ENCODE measurements at places on chromosomes 11 and 22. TPM values are rescaled to one million over a fixed set of nuclear protein-coding genes. Genes with fewer than 3 reads are reported as not detected.

The ANGPTL5 gene
- not detected for polyA plus RNA-seq

GRCh38 chr11:34907934-34908593, 8.1 kb downstream of the APIP start:
- peaks cover 4% of the 10 kb centered on the region for H3K4me1 ChIP-seq
- DNase-seq: no peak
- H3K36me3 ChIP-seq: no peaks in the 10 kb centered on the region
- H3K4me3 ChIP-seq: no peak overlapping the region
- no peak overlapping the region for H3K27ac ChIP-seq

- H3K27ac ChIP-seq: no peak overlapping the region
- no peaks in the 10 kb centered on the region for H3K4me1 ChIP-seq
- H3K27me3 ChIP-seq: no peaks in the 10 kb centered on the region
- no peak overlapping the region for H3K4me3 ChIP-seq
Measured at GRCh38 chr22:38135133-38135706, 24.7 kb upstream of the BAIAP2L2 start.

DNA sequence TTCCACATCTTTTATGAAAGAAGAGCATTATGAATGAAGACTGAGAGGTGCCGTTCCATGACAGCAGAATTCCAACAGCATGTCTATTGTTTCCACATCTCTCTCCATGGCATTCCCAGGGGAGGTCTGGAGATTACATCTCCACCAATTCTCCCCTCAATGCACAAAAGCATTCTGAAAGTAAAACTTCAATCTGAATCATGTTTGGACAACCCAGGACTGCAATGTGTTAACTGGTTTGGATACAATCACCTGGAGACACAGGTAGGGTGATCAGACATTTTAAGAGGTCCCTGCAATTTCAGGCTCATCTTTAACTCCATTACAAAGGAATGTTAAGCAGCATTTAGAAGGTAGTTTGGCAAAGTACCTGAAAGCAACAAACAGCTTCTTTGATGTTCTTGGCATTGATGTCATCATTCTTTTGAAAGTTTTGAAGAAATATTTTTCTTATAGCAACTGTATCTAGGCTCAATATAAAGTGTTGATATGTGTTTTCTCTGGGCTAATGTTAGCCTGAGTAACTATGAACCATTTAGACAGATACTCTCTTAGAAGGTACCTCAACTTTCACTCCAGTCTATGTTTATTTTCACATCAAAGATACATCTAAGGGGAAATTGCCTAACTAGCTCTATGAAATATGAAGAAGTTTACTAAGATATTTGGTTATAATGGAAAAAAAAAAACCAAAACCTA, 181.4 kb upstream of the MTMR2 start:
- H3K36me3 ChIP-seq: peaks cover 6% of the 10 kb centered on the region
- H3K27ac ChIP-seq: no peak overlapping the region
- no peak overlapping the region for H3K4me3 ChIP-seq

Measured in naive B cell (primary cell).